ENCODE measurements at places on chromosomes 1 and 21.

GRCh38 chr1:87155170-87155569, 173.5 kb upstream of the LMO4 start:
- DNase-seq: no peak

GRCh38 chr1:245512980-245513578, 358.3 kb downstream of the KIF26B start:
- DNase-seq: no peak

DNA sequence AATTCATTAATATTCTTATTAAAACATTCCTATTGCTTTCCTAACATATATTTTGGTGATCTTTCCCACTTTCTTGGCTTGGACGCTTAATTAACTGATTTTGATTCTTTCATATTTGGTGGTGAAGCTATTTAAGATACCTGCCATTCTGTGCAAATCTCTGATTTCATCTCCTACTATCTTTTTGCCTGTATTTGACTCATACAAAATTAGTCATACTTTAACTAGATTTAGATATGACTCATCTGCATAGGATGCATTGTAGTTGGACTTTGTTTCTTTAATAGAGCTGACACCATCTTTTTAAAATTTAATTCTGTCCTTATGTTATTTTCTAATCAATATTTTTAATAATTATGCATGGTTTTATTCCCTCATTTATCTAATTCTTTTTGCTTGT, 93.8 kb upstream of the PLPPR4 start:
- DNase-seq: no peak

- peak; percentile 74 for DNase-seq
Observed at GRCh38 chr1:24935615-24936484, 5.8 kb upstream of the RUNX3 start.

DNA sequence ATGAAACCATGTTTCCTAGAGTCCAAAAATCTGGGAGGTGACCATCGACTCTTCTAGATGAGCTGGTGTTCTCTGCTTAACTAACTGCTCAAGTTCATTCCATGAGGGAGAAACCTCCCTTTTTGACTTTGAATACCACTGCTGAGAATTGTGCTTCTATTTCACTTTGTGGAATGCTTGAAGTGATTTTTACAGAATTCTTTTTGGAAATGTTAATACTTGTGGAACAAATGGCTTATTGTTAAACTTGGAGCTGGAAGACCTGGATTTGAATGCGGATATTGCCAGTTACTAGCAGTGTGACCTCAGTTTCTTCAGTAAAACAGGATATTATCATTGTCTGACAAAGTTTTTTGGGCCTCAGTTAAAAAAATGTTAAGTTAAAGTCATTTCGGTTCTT, 36.5 kb upstream of the APP start:
- no peak for DNase-seq

- DNase-seq: no peak
Observed at GRCh38 chr1:85605484-85606413, 25.2 kb downstream of the CCN1 start.

- no peak for DNase-seq
Observed at GRCh38 chr1:39984951-39985350, 30.0 kb downstream of the MFSD2A start.

DNA sequence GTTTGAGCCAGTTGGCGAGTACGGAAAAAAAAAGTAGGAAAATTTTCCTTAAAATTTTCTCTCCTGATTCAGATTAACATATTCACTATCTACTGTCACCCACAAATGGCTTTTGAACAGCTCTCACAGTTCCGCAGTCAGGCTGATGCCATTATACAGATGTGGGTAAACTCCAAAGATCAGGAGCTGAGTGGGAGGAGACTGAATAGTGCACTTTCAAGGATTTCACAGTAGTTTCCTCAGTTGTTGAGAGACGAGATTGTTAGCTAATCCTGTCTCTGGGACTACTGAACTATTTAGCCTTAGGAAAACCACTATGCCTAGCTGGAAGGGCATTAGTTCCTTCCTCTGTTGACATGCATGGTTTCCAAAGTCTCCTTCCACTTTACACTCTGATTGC, 3.2 kb upstream of the DISP1 start:
- no peak for DNase-seq

- DNase-seq: no peak
Observed at GRCh38 chr1:204065174-204065985, 7.5 kb upstream of the SOX13 start.

DNA sequence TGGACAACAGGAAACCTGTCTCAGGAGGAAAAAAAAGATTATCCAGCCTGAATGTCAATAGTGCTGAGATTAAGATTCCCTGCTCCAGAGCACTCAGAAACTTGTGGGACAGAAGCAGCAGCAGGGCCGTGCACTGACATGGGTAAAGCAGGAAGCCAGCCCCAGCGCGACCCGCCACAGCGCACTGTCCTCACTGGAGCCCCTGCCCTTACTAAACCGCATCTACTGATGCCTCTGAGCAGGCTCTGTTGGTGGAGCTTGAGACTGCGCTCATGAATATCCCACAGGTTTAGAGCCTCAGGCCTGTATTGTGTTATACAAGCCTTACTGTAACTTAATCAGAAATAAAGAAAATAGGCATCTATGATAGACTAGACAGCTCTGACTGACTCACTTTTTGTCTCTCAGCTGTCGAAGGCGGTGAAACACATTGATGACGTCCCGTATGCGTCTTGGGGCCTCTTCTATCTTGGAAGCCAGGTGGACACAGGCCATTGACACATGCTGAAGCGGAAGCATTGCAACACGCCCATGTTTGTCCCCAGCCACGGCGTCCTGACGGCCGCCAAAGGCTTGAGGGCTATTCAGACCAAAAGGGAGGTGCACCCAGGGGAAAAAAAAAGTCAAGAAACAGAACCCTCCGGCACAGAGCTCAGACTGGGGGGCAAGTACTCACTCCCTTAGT, 1.2 kb downstream of the CCNL2 start:
- no peak for DNase-seq

- no peak for DNase-seq
Observed at GRCh38 chr1:183274836-183275235, 88.8 kb downstream of the LAMC2 start.

GRCh38 chr1:54230507-54231339, 30.8 kb downstream of the MRPL37 start:
- no peak for DNase-seq

DNA sequence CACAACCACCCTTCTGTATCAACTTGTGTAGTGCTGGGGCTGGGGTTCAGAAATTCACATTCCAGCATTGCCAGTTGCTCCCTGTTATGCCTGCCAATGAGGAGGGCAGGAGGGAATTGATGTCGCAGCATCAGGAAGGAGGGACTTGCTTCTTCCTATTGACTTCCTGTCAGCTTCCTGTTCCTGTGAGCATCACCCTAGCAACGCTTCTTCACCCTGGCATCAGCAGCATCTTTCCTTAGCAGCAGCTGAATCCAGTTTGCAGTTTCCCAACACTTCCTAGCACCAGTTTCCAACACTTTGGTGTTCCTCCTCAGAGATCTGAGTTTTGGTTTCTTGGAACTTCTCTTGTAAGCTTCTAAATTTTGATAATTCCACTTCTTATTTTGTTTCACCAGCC, 8.9 kb upstream of the TRIM62 start:
- DNase-seq: no peak

DNA sequence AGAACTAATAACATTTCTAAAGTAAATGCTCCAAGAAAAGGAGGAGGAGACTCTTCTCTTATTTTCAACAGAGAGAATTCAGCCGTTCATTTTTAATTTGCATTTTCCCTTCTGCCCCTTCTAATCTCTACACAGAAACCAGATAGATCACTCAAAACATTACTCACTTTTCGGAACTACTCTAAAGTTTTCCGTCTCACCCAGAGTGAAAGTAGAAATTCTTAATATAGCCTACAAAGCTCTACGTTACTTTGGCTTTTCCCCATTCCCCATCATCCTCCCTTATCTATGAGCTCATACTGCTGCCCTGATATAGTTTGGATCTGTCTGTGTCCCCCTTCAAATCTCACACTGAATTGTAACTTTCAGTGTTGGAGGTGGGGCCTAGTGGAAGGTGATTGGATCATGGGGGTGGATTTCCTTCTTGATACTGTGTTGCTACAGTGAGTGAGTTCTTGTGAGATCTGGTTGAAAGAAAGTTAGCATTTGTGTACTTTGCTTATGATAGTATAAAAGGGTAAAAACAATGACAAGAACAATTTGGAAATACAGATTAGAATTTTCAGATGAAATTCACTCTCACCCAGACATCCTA, 188.2 kb downstream of the AMY1C start:
- DNase-seq: peak; percentile 9

- DNase-seq: no peak
Observed at GRCh38 chr1:194369060-194369459, 1182.6 kb upstream of the B3GALT2 start.

DNA sequence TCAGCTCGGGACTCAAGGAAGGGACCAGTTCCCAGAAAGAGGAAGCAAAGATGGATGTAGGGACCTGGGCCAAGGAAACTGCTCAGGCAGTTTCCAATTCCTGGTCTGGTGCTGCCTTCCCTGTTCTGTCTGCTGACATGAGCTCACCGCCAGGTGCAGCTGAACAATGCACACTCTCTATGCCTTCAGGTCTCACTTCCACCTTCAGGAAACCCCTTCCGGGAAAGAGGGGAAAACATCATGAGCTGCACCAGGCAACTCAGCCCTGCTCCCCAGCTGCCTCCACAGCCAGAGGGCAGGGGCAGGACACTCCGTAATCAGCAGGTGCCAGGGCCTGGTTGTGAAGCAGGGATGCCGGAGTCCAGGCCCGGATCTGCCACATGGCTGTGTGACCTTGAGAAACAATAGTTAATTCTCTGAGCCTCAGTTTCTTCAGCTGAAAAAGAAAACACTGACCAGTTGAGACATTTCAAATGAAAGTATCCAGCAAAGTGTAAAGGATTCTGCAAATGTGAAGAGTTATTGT, 27.8 kb downstream of the SMIM12 start:
- DNase-seq: no peak

DNA sequence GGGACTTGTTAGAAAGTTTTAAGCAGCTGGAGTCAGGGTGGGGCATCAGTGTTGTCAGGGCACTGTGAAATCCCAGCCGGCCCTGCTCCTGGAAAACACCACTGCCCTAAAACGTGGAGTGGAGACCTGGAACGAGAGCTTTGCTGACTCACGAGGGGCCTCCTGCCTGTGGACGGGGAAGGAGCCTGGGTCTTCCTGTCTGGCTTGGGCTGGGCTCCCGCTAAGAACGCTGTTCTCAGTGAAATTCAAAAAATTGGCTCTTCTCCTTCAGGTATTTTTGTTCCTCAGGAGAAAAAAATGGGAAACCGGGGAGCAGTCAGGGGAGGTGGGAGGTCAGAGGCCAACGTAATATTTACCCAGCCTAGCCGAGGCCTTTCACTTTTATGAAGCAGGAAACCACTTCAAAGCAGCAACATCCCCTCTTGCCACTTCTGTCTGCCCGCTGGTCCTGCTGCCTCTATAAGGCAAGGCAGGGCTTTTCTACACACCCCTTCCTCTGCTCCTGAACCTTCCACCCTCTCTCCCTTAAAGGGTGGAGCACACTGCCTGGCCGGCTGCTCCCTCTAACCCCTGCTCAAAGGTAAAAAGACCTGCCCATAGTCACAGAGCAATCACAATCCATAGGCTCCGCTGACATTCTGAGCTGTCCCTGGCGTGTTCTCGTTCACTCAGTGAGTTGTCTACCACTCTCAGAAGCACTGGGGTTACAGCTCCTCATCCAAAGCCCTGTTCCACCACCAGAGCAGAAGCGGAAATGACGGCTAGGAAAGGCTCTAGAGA, 8.0 kb downstream of the PLXNA2 start:
- no peak for DNase-seq

- no peak for DNase-seq
Observed at GRCh38 chr1:50135716-50136115, 27.0 kb downstream of the ELAVL4 start.

GRCh38 chr1:229759586-229759985, 133.5 kb downstream of the URB2 start:
- no peak for DNase-seq

DNA sequence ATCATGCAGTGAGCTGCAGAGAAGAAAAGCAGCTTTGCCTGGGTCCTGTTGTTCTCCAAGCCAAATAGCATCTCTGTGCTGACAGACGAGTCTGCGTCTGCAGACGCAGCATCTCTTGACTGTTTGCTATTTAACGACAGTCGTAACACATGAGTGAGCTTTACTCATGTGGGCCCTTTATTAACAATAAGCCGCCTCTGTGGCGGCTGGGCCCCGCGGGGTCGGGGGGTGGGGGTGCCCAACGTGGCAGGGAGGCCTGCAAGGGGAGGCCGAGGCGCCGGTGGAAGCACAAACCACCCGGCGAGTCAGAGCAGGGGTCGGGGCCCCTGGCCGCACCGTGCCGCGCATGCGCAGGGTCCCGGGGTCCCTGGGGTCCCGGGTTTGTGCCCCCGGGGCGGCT, 435.1 kb downstream of the KIF26B start:
- DNase-seq: no peak
